Right atrium auricular region (tissue), 2 donors: ENCODE measurements at places on chromosomes 6 and 20.

DNA sequence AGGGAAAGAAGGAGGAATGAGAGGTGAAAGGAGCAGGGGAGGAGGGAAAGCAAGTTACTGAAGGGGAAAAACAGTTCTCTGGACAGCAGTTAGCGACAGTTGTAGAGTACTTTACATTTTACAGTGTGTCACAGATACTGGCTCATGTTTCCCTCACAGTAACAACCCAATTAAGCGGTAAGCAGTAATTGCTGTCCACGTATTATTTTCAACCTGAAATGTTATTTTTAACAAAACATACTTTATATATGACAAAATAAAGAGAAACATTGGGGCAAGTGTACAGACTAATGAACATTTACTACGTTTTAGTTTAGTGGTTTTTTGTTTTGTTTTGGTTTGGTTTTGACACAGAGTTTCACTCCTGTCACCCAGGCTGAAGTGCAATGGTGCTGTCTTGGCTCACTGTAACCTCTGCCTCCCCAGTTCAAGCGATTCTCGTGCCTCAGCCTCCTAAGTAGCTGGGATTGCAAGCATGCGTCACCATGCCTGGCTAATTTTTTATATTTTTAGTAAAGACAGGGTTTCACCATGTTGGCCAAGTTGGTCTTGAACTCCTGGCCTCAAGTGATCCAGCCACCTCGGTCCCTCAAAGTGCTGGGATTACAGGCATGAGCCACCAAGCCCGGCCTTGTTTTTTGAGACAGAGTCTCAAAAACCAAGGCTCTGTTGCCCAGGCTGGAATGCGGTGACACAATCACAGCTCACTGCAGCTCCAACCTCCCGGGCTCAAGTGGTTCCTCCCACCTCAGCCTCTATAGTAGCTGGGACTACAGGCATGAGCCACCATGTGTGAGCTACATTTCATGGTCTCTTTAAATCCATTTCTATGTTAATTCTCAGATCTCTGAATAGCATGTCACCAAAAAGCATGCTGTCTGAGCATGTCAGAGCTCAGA, 22.6 kb upstream of the BTN3A2 start:
- no peaks in the 10 kb centered on the region for H3K27me3 ChIP-seq
- no peaks in the 10 kb centered on the region for H3K36me3 ChIP-seq
- no peaks in the 10 kb centered on the region for H3K4me1 ChIP-seq
- peak overlapping the region; percentile 11 for H3K4me3 ChIP-seq
- no peak overlapping the region for H3K27ac ChIP-seq

GRCh38 chr6:81751388-81752083, 945 bp downstream of the TENT5A start:
- peak overlapping the region; percentile 95 for H3K4me3 ChIP-seq
- H3K27me3 ChIP-seq = no peaks in the 10 kb centered on the region
- peaks cover 14% of the 10 kb centered on the region for H3K36me3 ChIP-seq
- H3K27ac ChIP-seq = peak overlapping the region; percentile 99
- H3K4me1 ChIP-seq = no peaks in the 10 kb centered on the region

GRCh38 chr20:23251779-23252178, 98.8 kb upstream of the NXT1 start:
- H3K27me3 ChIP-seq = no peaks in the 10 kb centered on the region
- H3K4me1 ChIP-seq = peaks cover 16% of the 10 kb centered on the region
- no peak for DNase-seq

DNA sequence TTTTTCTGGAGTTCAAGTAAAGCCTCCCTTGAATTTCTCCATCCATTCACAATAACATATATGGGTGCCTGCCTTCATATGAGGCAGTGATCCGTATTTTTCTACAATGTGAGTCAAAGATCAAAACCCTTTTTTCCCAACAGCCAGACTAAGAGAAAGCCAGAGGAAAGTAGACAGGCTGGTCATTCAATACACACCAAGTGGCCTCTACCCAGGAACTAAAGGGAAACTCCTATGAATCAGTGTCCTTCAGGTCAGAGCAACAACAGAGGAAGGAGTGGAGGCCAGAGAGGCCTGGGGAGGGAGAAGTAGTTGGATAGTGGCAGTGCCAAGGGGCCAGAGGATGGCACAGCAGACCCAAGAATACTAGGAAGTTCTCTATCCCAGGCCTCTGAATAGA, 23.8 kb downstream of the SIM1 start:
- peaks cover 4% of the 10 kb centered on the region for H3K27me3 ChIP-seq

GRCh38 chr20:3358676-3359340, 48.7 kb downstream of the DNAAF9 start:
- DNase-seq = no peak

DNA sequence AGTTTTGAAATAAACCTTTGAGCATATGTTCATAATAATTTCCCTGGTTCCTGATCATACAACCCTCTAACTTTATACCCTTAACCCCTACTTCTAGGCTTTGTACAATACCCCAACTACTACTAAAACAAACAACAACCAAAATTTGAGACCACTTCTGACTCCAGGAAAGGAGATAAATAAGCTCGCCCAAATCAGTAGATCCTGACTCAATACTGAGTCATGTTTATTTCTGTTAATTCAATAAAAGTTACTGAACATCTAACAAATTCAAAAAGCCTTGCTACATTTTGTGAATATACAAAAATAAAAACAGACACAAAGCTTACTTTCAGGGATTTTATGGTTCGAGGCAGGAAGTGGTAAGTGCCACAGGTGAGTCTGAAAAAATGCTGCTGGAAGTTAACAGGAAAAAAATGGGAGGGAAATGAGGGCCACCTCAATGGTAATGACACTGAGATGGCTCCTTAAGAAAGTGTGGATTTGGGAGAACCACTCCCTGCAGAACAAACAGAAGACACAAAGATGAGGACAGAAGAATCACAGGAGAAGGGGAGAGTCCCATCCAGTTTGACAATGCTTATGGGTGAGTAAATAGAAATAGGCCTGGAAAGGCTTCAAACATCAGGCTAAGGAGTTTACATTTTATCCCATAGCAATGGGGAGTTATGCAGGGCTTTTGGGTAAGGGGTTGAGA, 63.4 kb downstream of the DST start:
- no peaks in the 10 kb centered on the region for H3K4me1 ChIP-seq
- H3K36me3 ChIP-seq = peaks cover 22% of the 10 kb centered on the region
- no peak overlapping the region for H3K27ac ChIP-seq

- no peaks in the 10 kb centered on the region for H3K27me3 ChIP-seq
- no peaks in the 10 kb centered on the region for H3K36me3 ChIP-seq
- H3K27ac ChIP-seq = no peak overlapping the region
- H3K4me3 ChIP-seq = no peak overlapping the region
- no peak for DNase-seq
- H3K4me1 ChIP-seq = no peaks in the 10 kb centered on the region
These were observed 213.8 kb upstream of the ZFP64 start for GRCh38 chr20:52405417-52405816.

DNA sequence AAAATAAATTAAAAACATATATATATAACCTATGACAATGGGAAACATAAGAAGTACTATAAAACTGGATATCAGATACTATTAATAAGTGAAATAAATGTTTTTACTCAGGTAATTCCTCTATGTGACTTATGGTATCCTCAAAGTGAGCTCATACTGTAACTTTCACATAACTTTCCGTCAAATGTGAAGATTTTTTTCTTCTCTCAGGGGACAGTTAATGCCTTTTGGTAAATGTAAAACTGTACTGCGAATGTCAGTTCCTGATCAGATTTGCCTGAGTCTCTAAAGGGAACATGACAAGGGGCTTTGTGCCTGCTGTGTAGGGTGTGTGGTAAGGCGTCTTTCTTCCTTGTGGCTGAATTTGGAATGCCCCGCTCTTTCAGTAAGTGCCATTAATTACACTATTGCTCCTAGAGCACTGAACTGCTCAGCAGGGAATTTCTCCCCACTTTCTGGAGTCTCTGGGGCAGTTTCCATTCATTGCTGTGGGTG, 271.8 kb downstream of the PRL start:
- H3K27ac ChIP-seq = no peak overlapping the region
- DNase-seq = no peak
- no peaks in the 10 kb centered on the region for H3K36me3 ChIP-seq
- H3K27me3 ChIP-seq = no peaks in the 10 kb centered on the region
- H3K4me1 ChIP-seq = peaks cover 15% of the 10 kb centered on the region

- no peaks in the 10 kb centered on the region for H3K27me3 ChIP-seq
- no peak overlapping the region for H3K27ac ChIP-seq
- DNase-seq = no peak
- peaks cover 2% of the 10 kb centered on the region for H3K36me3 ChIP-seq
- H3K4me1 ChIP-seq = peaks cover 32% of the 10 kb centered on the region
These were observed 8.3 kb downstream of the NHSL1 start for GRCh38 chr6:138491017-138491416.

DNA sequence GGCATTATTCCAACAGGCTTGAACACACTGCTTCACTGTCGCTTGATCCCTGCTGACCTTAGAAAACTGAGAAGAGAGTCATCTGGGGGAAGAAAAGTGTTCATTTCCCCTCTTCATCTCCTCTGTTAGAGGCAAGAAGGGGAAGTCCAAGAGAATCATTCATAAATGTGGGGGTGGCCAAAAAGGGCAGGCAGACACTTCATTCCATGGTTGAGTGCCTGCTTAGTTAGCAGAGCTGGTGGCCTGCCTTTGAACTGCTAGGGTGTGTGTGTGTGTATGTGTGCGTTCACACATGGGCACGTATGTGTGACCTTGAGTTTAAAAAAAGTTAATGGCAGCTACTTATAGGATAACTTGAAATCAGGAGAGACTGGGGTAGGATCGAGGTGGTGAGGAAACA, 39.4 kb upstream of the RFPL4B start:
- no peaks in the 10 kb centered on the region for H3K27me3 ChIP-seq
- H3K4me1 ChIP-seq = peaks cover 11% of the 10 kb centered on the region
- no peak overlapping the region for H3K4me3 ChIP-seq
- no peaks in the 10 kb centered on the region for H3K36me3 ChIP-seq
- no peak overlapping the region for H3K27ac ChIP-seq

DNA sequence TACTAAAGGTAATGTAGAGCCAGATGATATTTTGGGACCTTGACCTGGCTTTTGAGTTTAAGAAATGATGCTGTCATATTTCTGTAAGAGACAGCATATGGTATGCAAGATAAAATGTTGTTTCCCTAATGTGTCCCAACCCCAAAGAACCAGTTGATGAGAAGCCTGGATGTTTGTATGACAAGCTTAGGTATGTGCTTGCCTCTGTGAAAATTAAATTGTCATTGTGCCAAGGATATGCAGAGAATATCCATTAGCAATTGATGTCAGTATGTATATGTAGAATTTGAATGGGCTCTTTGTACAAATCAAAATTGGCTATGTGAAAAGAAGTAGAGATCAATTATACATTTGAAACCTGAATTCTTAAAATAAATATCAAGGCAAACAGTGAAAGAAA, 650.8 kb upstream of the EYS start:
- H3K4me3 ChIP-seq = no peak overlapping the region
- H3K36me3 ChIP-seq = no peaks in the 10 kb centered on the region
- no peak for DNase-seq
- no peak overlapping the region for H3K27ac ChIP-seq

- no peak overlapping the region for H3K27ac ChIP-seq
- no peak for DNase-seq
- no peaks in the 10 kb centered on the region for H3K27me3 ChIP-seq
These were observed 50.5 kb upstream of the ENPP5 start for GRCh38 chr6:46221222-46221793.

DNA sequence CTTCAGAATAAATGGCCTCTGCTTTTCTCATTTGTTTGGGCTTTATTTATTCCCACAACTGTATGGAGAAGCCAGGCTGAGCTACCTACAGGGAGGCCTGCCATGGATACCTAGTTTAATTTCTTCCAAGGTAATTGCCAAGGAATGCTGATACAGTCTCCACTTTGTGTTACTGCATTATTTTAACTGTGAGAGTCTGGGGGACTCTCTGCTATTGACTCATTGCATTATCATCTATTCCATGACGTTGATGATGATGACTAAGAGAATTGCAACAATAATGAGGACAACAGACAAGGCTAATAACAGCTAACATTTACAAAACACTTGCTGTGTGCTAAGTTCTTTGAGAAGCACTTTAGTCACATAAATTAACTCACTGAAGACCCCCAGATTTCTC, 88.3 kb upstream of the COL21A1 start:
- H3K4me3 ChIP-seq = no peak overlapping the region
- DNase-seq = no peak
- no peak overlapping the region for H3K27ac ChIP-seq
- no peaks in the 10 kb centered on the region for H3K4me1 ChIP-seq

DNA sequence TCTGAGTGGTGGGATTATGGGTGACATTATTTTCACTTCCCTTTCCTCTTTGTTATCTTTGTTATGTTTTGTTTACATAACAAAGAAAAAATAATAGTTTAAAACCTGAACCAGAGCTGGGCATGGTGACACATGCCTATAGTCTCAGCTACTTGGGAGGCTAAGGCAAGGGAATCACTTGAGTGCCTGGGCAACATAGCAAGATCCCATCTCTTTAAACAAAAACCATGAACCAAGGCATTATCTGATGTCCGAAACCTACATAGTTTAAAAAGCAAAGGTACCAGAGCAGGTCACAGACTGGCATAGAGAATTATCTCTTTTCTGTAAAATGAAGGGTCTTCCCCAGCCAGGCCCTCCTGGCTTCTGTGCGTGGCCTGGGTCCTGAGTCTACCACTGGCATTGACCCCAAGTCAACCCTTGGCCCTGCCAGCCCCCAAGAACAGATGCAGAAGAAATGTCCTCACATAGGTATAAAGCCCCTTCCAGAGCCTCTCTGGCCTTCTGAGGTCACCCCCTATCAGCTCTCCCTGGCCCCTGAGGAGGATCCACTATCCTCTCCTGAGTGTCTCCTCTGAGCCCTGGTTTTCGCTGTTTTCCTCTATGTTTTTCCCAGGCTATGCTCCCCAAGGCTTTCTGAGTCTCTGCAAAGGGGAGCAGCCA, 81.3 kb downstream of the TRERF1 start:
- H3K27me3 ChIP-seq = no peaks in the 10 kb centered on the region
- DNase-seq = no peak
- H3K36me3 ChIP-seq = no peaks in the 10 kb centered on the region
